ENCODE measurements at places on chromosomes 13 and 19.

- no peak for DNase-seq
These were observed 639 bp downstream of the LENG1 start for GRCh38 chr19:54158812-54159351.

GRCh38 chr19:35257113-35257461 is 8.3 kb downstream of the LSR start:
- no peak for DNase-seq

DNA sequence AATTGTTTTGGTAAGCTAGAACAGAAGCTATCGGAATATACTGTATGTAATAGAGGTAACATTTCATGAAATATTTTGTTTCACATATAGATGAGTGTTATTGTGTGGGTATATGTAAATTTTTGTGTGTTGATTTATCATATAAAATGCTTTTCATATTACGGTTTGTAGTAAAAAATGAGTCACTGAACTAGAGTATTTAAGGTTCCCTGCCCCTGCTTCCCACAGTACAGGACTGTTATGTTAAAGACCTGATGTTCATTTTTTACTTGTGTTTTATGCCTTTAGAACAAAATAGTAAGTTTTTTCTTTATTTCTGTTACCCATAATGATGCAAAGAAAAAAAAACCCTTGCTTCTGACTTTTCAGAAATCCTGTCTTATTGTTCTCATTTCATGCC is 243.4 kb downstream of the ENOX1 start:
- no peak for DNase-seq

DNA sequence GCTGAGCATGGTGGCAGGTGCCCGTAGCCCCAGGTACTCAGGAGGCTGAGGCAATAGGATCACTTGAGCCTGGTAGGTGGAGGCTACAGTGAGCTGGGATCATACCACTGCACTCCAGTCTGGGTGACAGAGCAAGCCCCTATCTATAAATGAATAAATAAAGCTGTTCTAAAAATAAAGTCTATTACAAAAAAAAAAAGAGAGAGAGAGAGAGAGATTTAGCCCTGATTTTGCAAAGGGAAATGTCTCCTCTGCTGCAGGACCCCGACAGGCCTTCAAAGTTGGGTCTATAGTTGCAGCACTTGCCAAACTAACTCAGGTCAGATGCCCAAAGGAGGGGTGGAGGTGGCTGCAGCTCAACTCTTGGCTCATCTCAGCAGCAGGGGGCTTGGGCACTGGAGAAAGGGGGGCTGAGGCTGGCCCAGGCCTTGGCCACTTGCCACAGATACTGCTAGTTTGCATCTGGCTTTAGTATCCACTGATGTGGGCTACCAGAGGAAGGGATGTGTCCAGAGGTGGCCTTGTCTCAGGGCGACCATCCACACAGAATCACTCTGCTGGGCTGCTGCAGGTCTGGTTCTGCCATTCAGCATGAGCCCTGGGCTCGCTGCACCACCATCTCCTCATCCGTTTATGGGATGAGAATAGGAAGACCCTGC is 30.8 kb upstream of the AKT2 start:
- DNase-seq, result no peak

DNA sequence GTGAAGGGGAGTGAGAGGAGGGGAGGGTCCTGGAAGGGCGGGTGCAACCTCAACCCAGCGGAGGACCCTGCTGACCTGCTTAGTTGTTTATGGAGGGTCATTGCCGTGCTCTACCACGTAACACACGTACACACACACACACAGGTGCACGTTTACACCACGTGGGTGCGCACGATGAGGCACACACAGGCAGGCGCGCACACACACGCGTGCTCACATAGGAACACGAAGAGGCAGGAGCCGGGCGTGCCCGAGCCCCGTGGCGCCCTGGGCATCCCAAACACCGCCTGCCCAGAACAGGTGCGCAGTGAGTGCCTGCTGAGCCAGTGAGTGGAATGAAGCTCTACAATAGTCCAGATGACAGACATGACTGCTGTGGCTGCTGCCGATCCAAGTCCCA is 11.2 kb upstream of the MADCAM1 start:
- no peak for DNase-seq

GRCh38 chr13:51241720-51242119 is 19.5 kb downstream of the FAM124A start:
- no peak for DNase-seq

GRCh38 chr13:35879111-35879510 is 252.1 kb downstream of the DCLK1 start:
- DNase-seq, result no peak

DNA sequence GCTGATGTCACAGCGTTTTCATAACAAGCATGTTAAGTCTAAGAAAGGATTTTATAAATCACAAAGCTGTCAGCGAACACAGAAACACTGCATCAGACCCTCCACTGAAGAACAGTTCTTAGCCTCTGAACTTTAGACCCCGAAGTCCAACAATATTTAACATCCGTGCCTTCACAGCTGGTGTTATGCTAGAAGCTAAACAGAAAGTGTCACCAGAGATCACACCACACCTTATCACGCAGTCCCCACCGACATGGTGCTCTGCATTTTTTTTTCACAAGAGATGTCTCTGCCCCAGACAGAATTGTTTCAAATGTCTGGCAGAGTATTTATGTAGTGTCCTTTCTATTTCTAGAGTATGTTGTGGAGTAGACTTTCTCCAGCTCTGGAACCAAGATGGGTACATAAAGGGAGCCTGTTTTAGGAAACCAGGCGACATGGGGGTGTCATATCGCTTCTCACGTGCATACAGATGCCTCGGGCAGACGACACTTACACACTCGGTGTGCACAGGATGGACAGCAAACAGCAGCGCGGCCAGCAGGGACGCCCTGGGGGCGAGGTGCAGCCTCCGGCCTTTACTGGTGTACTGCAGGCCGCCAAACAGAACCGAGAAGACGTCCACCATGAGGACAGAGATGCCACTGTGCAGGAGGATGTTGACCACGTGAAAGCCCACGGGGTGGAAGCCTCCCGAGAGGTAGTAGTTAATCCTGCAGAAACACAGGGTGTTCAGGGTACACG is 12.0 kb downstream of the TMTC4 start:
- no peak for DNase-seq

DNA sequence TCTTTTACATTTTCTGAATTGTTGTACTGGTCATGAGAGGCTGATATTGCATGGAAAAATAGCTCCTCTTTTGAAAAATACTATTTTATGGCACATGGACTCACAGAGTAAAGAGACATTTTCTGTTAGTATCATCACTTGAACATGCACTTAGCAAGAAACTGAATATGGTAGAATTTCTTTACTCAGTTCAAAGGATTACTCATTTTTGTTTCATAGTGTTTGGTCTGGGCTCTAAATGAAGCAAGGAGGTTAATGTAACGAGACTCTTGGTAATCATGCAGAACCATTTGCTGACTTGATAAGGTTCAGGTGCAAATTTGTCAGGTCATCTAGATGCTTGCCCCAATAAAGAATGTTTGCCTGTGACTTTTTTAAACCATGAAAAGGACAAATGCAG is 63.2 kb downstream of the GPC6 start:
- DNase-seq, result no peak

Data from GM18507 (cell line).